ENCODE measurements at places on chromosomes 3 and 15.
A peak's percentile ranks its signal among the peaks of the same experiment; 100 is the strongest.

DNA sequence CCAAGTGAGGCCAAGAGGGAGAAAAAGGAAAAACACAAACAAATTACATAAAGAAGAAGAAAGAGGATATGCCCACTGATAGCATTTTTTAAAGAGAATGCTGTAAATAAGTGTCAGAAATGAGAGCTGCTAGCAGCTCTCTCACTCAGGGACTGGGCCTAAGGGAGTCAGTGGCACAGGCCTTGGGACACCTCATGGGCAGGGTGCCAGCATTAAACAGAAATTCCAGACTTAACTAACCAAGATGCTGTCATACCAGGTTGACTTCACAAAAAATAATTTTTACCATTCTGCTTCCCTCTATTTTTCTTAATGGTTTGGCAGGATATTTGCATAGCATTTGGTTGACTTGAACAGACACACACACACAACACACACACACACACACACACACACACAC lies 92.3 kb upstream of the ADAMTSL3 start:
- DNase-seq, result no peak

DNA sequence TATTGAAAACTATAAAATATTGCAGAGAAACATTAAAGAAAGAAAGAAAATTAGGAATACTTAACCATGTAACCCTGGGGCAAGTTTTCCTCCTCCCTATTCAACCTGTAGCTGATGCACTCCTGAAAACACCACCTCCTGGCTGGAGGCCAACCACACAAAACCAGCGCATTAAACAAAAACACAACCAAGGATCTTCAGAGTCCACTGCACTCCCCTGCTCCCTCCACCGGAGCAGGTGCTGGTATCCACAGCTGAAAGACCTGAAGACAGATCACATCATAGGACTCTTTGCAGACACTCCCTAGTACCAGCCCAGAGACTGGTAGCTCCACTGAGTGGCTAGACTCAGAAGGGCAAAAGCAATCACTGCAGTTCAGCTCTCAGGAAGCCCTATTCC lies 13.6 kb upstream of the ADAMTS17 start:
- DNase-seq, result no peak

DNA sequence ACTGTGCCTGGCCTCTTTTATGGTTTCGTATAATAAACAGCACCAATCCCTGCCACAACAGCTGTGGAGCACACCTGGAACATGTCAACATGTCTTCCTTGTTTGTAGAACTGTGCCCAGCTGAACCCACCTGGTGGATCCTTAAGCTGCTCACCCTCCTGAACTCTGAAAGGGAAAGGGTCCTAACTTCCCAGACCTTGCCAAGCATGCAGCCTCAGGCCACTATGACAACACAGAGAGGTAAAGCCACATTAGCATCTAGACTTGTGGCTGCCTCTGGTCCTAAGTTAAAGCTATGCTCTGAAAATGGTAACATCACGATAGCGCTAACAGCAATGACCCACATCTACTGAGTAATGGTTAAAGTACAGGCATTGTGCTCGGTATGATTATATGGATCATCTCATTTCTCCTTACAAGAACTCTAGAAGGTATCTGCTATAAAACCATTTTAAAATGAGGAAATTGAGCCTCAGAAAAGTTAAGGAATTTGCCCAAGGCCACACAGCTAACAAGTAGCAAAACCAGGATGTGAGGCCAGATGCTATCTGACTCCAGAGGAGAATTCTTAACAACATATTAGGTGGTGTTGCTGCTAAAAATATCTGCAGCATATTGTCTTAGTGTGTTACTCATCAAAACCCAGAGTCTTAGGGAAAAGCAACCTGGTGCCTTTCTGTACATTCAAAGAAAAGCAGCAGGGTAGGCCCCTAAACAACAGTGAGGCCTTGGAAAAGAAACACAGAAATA lies 23.1 kb upstream of the HERC1 start:
- DNase-seq, result no peak

- DNase-seq, result no peak
Observed at GRCh38 chr3:171255236-171255806, 204.9 kb downstream of the TNIK start.

DNA sequence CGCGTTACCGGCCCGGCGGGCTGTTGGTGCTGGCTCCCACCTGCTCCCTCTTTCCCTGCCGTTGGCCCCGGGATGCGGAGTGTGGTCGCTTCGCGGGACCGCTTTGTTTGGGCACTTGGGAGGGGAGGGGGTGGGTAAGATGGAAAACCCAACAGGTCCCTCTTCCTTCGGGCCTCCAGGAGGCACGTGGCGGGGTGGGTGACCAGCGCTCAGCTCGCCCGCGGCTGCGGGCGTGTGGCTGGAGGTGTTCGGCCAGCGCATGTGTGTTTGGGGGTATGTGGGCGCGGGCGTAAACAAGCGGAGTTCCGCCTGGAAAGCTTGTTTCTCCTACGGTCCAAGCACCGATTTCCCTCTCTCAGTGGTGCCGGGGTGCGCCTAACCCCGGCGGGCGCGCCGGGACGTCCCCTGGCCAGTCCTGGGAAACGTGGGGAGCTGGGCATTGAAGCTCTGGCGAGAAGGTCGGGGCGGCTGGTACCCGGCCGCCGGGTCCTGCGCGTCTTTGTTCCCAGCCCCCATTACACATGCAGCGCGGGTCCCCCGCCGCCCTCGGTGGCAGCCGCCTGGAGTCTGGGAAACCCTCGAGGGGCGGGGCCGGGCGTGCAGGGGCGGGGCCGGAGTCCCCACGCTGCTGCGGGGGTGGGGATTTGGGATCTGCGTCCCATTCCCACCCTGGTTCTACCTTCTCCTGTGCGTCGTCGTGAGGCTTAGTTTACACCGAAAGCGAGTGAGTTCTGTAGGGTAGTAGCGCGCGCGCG lies 1.4 kb downstream of the ACVR2B start:
- DNase-seq, result peak; percentile 94

- no peak for DNase-seq
Observed at GRCh38 chr3:153785901-153786300, 335.3 kb upstream of the ARHGEF26 start.

DNA sequence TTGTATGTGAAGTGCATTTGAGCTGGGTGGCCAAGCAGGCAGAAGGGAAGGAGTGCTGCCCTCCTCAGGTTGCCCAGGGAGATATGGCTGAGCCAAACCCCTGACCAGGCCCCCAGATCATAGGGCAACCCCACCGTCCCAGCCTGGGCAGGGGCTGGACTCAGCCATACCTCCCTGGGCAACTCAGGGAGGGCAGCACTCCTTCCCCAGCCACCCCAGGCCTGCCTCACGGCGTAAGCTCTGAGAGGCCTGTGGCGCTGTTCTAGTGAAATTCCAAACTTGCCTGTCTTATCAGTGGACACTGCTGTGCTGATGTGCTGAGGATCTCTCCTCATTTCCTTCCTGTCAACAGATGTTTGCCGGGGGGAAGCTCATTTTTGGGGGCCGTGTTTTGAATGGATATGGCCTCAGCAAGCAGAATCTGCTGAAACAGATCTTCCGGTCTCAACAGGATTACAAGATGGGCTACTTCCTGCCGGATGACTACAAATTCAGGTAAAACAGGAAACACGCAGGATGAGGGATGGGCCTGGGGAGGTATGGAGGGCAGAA lies 57.6 kb upstream of the FGD5 start:
- no peak for DNase-seq

DNA sequence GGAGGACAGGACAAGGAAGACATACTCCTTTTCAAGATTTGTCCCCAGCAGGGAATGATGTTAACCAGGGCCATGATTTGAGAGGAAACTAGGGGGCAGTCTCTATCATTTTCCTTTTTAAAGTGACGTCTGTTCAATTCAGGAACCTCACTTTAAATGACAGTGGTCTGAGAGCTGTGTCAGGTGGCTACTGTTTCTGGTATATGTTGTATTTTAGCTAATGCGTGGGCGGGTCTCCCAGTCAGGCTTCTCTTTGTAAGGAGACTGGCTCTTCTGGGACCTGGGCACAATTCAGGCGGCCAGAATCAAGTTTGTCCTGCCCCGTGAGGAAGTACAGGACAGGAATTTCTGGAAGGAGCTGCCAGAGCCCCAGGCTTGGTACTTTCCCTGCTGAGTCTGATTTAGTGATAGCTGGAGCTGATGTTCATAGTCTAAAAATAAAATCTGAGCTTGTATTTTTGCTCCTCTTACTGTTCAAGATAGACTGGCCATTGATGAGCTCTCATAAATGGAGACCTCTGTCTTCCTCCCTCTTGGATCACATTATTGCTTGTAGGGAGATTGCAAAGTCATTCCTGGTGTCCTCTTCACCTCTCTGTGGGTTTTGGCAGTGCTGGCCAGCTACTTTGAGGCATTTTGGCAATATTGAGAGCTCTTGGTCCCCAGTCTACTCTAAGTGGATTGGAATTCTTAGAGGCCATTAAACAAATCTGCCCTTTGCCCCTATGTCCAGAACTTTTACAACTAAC lies 25.6 kb downstream of the SQOR start:
- DNase-seq, result no peak

GRCh38 chr3:156688632-156689452 lies 14.5 kb downstream of the TIPARP start:
- DNase-seq, result no peak

GRCh38 chr3:130948001-130948773 lies 54.3 kb downstream of the ATP2C1 start:
- no peak for DNase-seq

DNA sequence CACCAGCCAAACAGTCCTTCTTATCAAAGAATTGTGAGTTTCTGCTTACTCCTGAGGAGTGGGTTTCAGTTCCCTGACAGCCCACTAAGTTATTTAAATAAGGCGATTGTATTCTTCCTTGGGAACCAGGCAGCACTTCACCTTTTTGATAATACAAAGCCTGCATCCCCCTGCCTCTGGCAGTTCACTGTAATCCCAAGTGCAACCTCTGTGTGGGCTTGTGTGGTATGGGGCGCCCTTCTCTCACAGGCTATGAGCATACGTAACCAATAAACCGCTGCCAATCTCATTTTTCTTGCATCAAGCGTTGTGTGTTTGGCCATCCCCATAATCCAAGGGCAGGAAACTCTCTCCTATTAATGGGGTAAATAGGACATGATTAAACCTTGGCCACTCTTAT lies 1025.6 kb downstream of the NSUN3 start:
- no peak for DNase-seq

DNA sequence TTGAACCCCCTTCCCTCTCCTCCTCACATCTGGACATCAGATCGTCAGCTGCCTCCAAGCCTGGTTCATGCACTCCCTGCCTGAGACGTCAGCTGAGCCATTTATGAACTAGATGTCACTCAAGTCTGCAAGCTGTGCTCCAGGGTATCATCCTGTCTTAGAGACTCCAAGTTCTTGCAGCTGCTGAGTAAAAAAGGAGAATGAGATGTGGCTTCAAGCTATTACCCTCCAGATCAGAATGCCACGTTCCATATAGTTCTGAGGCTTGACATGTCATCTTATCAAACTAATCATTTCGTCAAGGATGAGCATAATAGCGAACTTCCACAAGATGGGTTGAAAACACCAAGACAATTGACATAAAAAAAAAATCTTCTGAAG lies 766.3 kb downstream of the TBL1XR1 start:
- DNase-seq, result no peak

GRCh38 chr15:64810497-64811326 lies 14.7 kb downstream of the PIF1 start:
- DNase-seq, result no peak

DNA sequence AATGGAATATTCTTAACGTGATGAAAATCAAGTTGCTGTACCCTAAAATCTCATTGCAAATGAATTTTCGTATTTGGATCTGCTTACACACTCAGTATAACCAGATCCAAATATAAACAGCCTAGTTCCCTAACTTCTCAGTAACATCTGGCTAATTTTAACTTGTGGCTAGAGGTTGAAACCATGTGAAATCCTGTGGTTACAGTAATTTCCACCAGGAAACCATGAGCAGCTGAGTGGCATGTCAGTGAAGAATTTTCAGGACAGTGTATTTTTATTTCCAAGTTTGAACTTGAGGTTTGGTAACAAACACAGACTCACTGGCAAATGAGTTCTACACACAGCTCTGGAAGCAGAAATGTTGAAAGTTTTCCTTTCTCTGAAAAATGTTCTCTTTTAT lies 754.1 kb downstream of the NR2F2 start:
- DNase-seq, result no peak

DNA sequence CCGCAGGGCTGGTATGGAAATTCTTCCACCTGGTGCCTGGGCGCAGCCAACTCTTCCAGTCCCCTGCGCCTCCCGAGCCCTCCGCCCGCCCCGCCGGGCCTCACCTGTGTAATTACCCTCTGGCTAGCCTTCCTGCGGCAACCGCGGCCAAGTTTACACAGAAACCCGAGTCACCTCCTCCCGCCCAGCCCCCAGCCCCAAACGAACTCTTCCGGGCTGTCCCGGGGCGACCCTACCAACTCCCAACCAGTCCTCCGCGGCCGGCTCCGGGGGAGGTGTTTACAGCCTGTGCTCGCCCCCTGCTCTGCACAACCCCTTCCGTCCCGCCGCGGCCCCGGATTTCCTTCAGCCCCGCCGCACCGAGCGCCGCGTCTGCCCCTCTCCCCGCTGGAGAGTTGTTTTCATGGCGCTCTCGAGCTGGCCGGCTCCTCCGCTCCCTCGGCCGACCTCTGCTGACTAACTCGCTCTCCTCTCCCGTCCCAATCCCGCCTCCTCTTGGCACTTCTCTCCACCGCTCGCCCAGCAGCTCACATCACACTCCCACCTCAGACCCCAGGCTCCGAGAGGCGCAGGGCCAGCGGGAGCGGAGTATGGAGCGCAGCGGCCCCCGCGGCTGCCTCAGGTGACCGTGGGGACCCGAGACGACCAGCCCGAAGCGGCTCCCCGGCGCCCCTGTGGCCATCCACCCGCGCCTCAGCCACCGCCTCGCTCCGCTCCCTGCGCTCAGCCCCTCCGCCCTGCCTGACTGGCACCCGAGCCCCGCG lies 538 bp downstream of the ATOSA start:
- no peak for DNase-seq

Measured in posterior cingulate gyrus (tissue), 11 donors.